ENCODE measurements at places on chromosomes 2 and 18.

DNA sequence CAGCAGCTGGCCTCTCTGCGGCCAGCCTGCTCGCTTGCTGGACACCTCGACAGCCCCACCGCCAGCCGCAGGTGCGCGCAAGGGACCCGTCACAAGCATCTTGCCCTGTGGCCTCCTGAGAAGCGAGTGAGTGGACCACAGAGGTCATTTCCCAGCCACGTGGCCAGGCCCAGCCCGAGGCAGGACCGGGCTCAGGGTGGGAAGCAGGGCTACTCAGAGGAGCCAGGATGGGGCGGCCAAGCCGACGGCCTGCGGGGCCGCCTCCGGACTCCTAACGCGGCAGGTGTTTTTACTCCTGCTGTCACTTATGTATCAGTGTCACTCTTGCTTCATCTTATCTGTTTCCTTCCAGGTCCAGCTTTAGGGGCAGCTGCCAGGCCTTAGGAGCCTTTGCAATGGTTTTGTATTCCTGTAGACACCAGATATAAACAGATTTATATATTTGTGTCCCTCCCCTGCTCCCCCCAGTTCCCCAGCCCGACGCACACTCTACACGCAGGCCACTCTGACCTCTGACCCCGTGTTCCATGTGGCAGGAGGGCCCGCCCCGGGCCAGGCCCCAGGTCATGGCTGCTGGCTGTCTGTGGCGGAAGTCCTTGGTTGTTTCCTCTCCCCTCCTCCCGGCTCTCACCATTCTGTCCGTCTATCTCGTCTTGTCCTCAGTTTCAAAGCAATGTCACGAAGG, 236.4 kb downstream of the ATAD2B start:
- no peak for DNase-seq

DNA sequence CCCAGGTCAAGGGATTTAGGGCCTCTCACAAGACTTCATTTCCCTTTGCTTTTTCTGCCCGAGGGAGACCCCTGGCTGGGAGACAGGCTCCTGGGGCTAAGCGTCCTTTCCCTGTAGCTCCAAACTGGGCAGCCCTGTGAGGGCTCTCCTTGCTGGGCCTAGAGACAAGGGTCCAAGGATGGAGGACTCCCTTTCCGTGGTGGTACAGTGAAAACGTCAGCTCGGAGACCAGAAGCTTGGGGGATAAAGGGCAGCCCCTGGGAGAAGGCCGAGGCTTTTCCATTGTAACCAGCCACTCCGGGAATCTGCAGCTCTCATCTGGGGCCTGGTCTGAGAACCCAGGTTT, 2.3 kb downstream of the SIX2 start:
- DNase-seq = no peak

DNA sequence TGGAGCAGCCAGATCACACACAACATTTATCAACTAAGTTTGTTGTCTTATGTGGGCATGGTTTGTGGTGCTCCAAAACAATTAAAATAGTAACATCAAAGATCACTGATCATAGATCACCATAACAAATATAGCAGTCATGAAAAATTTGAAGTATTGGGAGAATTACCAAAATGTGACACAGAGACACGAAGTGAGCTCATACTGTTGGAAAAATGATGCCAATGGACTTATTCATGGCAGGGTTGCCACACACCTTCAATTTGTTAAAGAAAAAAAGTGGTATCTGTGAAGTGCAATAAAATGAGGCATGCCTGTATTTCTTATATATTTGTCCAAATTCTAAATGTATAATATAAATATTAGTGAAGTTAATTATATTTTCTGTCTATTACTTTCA, 42.9 kb upstream of the CABYR start:
- DNase-seq = no peak

DNA sequence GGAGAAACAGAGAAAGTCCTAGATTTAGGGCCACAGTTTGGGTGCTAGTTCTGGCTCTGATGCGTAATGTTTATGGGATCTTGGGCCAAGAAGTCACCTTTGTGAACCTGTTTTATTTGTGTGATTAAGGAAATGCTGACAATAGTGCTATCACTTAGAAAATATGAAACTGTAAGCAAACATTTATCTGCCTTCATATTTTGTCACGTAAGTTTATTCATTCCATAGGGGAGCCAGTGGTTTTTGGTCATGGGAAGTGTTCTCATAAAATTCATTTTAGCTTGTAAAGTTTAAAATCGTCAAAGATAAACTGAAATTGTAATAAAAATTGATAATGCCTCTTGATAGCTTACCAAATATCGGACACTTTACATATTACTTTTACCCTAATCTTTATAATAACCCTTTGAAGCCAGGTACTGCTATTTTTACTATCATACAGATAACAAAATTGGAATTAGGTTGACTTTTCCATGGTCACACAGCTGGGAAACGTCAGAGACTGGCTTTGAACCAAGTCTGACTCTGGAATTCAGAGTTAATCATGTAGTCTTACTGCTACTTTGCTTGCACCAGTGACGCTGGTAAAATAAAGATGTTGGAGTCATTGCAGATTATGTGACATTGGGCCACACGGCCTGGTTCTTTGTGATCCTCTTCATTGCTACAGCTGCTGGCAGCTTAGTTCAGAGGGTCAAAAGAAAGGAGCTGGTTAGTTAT, 99.7 kb downstream of the ICA1L start:
- no peak for DNase-seq

GRCh38 chr2:100252811-100253698, 69.2 kb downstream of the LONRF2 start:
- no peak for DNase-seq

DNA sequence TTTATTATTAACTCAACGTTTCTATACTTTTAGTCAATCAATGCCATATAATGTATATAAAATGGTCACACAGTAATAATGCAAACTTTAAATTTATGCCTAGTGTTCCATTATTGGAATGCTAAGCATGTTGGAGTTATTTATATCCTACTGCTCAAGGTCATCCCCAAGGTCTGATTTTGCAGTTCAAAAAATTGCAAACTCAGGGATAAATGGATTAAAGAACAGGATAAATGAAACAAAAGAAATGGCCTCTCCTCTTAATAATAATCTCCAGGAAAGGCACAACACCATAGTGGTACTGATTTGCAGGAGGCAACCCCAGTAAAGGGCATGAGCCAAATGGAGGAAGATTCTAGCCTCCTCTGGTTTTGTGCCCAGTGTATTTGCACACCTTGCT, 436.4 kb downstream of the EPHA4 start:
- DNase-seq = no peak

- no peak for DNase-seq
These were observed 76.4 kb downstream of the ASB1 start for GRCh38 chr2:238502956-238503791.

GRCh38 chr2:215511454-215512346, 75.8 kb upstream of the FN1 start:
- DNase-seq = no peak

DNA sequence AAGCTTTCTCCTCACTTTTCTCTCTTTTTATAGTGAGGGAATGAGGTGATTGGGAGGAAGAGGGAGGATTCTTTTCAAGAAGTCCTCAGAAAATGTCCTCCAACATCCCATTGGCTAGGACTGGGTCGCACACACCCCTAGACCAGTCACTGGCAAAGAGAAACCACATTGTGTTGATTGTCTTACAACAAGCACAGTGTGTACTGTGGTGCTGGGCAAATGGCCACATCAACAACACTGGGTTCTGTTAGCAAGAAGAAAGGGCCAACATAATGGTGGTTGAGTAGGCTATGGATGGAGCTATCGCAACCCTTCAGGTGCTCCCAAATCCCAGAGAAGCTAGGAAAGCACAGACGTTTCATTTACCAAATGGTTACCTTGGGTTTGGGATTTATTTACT, 18.7 kb upstream of the PTPN4 start:
- no peak for DNase-seq

GRCh38 chr18:22200611-22201225, 31.3 kb downstream of the GATA6 start:
- no peak for DNase-seq

- no peak for DNase-seq
These were observed 810.4 kb upstream of the HS6ST1 start for GRCh38 chr2:129129087-129129486.
